T1000 (cell line): ENCODE measurements at places on chromosomes 2 and 18.

- DNase-seq, result no peak
Measured at GRCh38 chr2:73103018-73103542, 9.7 kb downstream of the RAB11FIP5 start.

GRCh38 chr2:31402388-31402787 lies 12.2 kb downstream of the XDH start:
- DNase-seq, result no peak

GRCh38 chr2:215727507-215728503 lies 285.5 kb downstream of the MREG start:
- DNase-seq, result no peak

DNA sequence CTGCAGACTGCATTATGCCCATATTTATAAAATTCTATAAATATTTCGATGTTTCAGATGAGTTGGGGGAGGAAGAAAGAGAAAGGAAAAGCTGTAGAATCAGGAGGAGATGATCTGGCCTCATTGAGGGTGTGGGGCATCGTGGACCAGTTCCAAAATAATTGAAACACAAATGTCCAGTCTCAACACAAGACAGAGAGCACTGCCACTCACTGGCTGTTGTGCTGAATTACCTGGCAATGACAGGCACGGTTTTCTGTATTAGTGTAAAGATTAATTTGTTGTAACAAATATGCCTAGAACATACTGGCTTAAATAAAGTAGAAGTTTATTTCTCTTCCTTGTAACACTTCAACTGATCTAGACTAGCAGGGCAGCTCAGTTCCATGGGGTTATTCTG lies 24.1 kb downstream of the POLE4 start:
- no peak for DNase-seq

GRCh38 chr2:220243571-220243970 lies 616.1 kb downstream of the SLC4A3 start:
- DNase-seq, result no peak

DNA sequence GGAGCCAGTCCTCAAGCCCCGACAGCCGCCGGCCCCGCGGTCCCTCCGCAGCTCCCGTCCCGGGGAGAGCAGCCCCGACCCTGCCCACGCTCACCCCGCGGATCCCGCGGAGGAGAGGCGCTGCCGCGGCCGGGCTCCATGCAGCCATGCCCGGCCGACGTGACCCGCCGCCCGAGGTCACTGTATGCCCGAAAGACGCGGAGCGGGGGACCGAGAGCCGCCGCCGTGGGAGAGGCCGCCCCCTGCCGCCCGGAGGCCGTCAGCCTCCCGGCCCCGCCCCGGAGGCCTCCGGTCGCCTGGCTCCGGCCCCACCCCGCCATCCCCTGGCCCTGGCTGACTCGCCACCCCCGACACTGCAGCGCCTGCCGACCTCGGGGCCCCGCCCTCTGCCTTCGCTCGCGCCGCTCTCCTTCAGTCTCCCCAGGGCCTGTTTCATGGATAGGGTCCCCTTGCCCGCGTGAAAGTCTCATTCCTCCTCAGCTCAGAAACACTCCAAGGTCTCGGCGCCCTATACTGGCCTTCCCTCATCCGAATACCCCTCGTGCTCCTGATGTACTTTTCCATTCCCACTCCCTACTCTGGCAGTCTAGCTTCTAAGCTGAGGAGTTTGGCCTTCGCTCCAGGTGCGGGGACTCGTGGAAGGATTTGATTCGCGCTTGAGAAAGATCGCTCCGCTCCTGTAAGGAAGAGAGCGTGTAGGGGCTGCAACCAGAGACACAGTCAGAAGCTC lies at the start of gene BOLA3:
BOLA3 (minus strand) TSS at position 186 of the 730 bp plus-strand sequence; CDS start at position 148, 38 bp downstream.
- peak; percentile 79 for DNase-seq

DNA sequence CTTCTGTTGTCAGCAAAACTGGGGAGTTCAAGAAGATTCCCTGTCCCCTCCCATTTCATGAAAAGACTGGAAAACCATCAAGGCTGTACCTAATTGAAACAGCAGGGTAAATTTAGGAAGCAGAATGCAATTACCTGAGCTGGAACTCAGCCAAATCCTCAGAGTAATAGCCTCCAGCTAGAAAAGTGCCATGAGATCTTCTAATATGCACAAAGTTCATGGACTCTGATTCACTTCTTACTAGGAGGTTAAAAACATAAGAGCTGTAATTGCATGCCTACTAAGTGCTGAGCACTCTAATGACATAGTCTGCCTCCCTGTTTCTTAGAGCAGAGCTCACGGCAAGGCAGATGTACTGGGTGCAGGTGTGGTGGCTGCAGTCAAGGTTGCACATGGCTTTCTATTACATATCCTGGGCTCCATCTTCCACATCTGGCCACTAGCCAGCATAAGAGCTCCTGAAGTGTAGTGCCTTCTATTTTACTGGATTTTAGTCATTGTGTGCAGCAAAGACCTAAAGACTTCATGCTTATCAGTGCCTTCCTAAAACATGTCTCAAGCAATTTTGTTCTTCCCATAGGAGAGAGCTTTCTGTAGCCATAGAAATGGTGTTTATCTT lies 341.7 kb downstream of the PTPRM start:
- no peak for DNase-seq

GRCh38 chr2:176753752-176754474 lies 458.7 kb upstream of the HNRNPA3 start:
- DNase-seq, result no peak

GRCh38 chr2:222862909-222863544 lies 2.2 kb downstream of the ACSL3 start:
- no peak for DNase-seq

DNA sequence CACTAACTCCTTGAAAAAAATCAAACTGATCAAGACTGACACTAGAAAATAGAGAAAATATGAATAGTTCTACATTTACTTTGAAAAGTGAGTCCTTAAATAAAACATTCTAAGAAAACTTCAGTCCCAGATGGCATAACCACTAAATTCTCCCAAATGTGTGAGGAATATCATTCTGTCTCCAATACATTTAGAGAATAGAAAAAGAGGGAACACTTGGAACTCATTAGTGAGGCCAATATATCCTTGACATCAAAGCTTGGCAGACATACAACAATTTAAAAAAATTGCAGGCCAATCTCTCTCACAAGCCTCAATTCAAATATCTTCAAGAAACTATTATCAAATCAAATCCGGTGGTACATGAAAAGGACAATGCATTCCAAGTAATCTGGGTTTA lies 79.3 kb upstream of the TMEM247 start:
- DNase-seq, result no peak

- no peak for DNase-seq
Measured at GRCh38 chr2:201887773-201888425, 81.6 kb downstream of the CDK15 start.

DNA sequence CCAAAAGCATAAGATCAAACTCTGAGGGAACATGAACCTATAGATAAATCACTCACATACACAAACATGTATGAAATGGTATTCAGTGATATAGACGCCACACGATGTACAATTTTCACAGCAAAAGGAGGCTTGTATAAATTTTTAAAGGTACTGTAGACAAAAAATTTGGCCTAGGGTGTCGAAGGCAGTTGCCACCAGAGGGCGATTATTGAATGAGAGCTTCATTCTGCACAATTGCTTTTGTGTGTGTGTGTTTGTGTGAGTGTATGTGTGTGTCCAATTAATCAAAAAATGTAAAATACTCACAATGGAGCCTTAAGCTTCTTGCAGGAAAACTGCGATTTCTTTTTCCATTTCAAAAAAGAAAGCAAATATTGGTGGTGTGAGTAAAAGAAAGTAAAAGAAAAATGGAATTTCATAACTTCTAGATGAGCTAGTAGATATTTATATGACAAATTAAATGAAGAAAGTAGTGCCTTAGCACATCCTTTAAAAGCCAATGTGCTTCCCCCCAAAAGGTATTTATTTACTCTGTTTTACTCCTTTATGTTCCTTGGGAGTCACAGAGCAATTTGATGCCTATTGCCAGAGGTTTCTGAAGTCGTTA lies 800.1 kb downstream of the SATB2 start:
- DNase-seq, result no peak

DNA sequence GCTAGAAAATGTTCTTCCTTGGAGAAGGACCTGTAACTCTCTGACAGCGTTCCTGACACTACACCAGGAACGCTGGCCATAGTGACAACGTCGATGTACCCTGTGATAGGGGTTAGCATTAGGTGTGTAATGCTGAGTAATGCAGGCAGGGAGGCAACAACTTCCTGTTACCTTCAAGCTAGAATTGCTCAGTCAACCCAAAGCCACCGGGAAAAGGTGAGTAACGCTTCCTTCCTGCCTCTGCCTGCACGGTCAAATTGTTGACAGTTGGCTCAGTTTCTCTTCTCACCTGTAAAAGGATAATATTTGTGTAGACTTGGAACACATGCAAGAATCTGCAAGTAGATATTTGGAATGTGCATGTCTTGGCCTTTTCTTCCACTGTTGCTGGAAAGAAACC lies 12.7 kb downstream of the FAM110C start:
- DNase-seq, result no peak

- no peak for DNase-seq
Measured at GRCh38 chr2:105854972-105855371, 110.3 kb downstream of the NCK2 start.

GRCh38 chr18:32750328-32750727 lies 22.5 kb downstream of the KLHL14 start:
- no peak for DNase-seq

- DNase-seq, result no peak
Measured at GRCh38 chr18:64679121-64679520, 530.2 kb upstream of the LINC00305 start.
